ENCODE measurements at places on chromosomes 7 and 10. TPM values are rescaled to one million over a fixed set of nuclear protein-coding genes. Genes with fewer than 3 reads are reported as not detected.

- no peaks in the 10 kb centered on the region for H3K36me3 ChIP-seq
- H3K4me3 ChIP-seq: no peak overlapping the region
- DNase-seq: no peak
- H3K4me1 ChIP-seq: peaks cover 8% of the 10 kb centered on the region
Observed at GRCh38 chr10:67853512-67853911, 15.5 kb upstream of the DNAJC12 start.

- H3K4me3 ChIP-seq: no peak overlapping the region
- no peak for DNase-seq
- no peak overlapping the region for H3K27ac ChIP-seq
- H3K36me3 ChIP-seq: no peaks in the 10 kb centered on the region
Observed at GRCh38 chr7:144388950-144389349, 14.5 kb downstream of the NOBOX start.

DNA sequence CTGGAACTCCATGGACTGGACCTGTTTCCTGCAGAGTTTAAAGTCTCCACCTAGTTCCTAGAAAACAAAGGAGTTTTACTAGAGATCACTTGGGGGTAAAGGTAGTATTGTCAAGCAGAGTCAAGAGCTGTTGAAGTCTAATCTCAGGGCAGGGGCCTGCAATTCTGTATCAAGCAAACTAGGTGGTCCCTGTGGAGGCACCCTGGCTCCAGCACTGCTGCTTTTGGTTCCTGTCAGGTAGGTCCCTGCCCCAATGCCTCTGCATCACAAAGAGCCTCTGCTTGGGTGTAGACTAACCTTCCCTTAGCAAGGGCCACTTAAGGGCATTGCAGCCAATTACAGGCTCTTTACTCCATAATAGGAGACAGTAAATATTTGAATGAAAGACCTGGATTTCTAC lies 22.5 kb downstream of the ZSCAN25 start:
- H3K27me3 ChIP-seq: no peaks in the 10 kb centered on the region
- H3K36me3 ChIP-seq: peaks cover 13% of the 10 kb centered on the region
- no peak overlapping the region for H3K4me3 ChIP-seq
- no peaks in the 10 kb centered on the region for H3K4me1 ChIP-seq

DNA sequence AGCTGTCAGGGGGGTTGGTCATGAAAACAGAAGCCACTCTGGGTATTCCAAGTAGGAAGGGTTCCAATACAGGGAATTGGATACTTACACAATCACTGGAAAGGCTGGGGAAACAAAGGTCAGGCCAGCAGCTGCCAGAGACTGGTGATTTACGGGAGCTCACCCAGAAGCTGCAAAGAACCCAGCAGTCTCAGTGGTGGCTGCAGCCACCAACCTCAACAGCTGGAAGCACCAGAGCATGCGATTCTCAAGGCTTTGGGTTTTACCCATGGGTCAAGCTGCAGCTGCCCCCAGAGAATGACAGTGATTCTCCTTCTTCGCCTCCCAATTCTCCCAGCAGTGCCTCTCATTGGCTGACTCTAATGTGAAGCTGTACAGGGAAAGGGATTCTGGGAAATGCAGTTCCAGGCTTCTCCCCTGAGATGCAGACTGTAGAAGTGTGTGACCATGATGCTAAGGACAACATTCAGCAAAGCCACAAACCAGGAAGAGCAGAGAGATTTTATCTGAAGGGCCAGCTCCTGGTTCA lies 107.2 kb upstream of the TCF7L2 start:
- no peak overlapping the region for H3K4me3 ChIP-seq
- H3K27me3 ChIP-seq: no peaks in the 10 kb centered on the region
- H3K36me3 ChIP-seq: no peaks in the 10 kb centered on the region
- H3K4me1 ChIP-seq: no peaks in the 10 kb centered on the region
- H3K27ac ChIP-seq: no peak overlapping the region

GRCh38 chr7:26556061-26556881 lies 264.6 kb downstream of the SNX10 start:
- H3K4me1 ChIP-seq: peaks cover 2% of the 10 kb centered on the region
- H3K27me3 ChIP-seq: no peaks in the 10 kb centered on the region
- DNase-seq: no peak
- no peak overlapping the region for H3K27ac ChIP-seq
- H3K36me3 ChIP-seq: no peaks in the 10 kb centered on the region

DNA sequence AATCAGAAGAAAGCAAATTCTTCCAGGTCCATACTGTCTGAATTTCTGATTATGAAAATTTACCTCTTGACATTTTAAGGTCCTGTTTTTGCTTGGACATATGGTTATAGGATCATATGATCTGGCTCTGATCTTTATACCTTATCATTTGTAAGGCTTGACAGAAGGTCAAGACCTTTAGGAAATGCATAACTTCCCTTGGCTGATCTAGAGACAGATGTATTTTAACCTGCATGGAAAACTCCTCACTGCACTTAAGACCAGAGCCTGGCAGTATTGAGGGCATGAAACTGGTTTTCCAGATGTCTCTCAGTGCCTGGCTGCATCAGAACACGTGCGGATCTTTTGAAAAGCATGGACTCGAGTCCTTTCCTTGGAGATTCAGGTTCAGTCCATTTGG lies 55.9 kb downstream of the TRRAP start:
- H3K36me3 ChIP-seq: peaks cover 100% of the 10 kb centered on the region
- no peak for DNase-seq
- no peak overlapping the region for H3K27ac ChIP-seq
- no peak overlapping the region for H3K4me3 ChIP-seq
- H3K4me1 ChIP-seq: no peaks in the 10 kb centered on the region

GRCh38 chr7:67484244-67484751 lies 487.7 kb downstream of the TYW1 start:
- no peak overlapping the region for H3K27ac ChIP-seq
- H3K27me3 ChIP-seq: no peaks in the 10 kb centered on the region
- no peaks in the 10 kb centered on the region for H3K36me3 ChIP-seq
- no peak overlapping the region for H3K4me3 ChIP-seq
- no peaks in the 10 kb centered on the region for H3K4me1 ChIP-seq

- no peaks in the 10 kb centered on the region for H3K36me3 ChIP-seq
- no peak overlapping the region for H3K4me3 ChIP-seq
- DNase-seq: no peak
- H3K27ac ChIP-seq: no peak overlapping the region
- H3K27me3 ChIP-seq: no peaks in the 10 kb centered on the region
- H3K4me1 ChIP-seq: no peaks in the 10 kb centered on the region
Observed at GRCh38 chr10:59090817-59091622, 85.4 kb upstream of the PHYHIPL start.

DNA sequence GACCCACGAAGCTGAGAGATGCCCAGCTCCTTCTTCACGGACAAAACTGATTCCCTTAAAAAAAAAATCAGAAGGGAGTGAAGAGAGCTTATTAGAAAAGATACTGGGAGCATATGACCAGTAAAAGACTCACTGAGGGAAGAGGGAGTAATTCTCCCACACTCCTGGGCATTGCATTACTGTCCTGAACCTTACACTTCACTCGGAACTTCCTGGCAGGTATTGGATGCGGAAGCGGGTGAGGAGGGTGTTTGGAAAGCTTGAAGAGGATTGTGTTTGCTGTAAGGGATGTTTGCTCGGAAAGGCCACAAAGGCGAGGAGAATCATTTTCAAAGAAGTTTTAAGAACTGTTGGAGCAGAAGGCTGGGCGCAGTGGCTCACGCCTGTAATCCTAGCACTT lies 375 bp downstream of the HKDC1 start:
- no peaks in the 10 kb centered on the region for H3K36me3 ChIP-seq
- H3K27me3 ChIP-seq: no peaks in the 10 kb centered on the region
- peaks cover 31% of the 10 kb centered on the region for H3K4me1 ChIP-seq
- H3K4me3 ChIP-seq: no peak overlapping the region
- H3K27ac ChIP-seq: peak overlapping the region; percentile 35

- H3K4me3 ChIP-seq: no peak overlapping the region
- no peak for DNase-seq
- H3K27me3 ChIP-seq: no peaks in the 10 kb centered on the region
- H3K36me3 ChIP-seq: no peaks in the 10 kb centered on the region
- H3K27ac ChIP-seq: no peak overlapping the region
Observed at GRCh38 chr10:47288236-47288635, 11.8 kb upstream of the GDF10 start.

DNA sequence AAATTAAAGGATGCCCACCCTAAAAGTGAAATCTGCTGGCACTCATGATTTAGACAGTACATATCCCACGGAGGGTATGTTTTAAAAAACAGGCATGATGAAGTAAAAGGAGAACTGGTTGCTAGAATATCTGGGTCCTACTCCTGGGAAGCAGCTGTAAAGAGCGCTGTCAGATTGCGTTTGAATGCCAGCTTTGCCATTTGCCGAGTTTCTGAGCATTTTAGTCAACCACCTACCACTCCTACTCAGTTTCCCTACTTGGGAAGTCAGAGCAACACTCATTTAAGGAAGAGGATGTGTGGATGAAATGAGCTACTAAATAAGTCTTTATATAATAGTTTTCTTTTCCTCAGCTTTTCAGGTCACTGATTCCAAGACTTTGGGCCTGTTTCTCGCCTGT lies 1.1 kb upstream of the UMAD1 start:
- peak overlapping the region; percentile 84 for H3K4me3 ChIP-seq
- no peaks in the 10 kb centered on the region for H3K27me3 ChIP-seq
- H3K36me3 ChIP-seq: peaks cover 4% of the 10 kb centered on the region
- H3K27ac ChIP-seq: peak overlapping the region; percentile 79
- H3K4me1 ChIP-seq: peaks cover 29% of the 10 kb centered on the region

DNA sequence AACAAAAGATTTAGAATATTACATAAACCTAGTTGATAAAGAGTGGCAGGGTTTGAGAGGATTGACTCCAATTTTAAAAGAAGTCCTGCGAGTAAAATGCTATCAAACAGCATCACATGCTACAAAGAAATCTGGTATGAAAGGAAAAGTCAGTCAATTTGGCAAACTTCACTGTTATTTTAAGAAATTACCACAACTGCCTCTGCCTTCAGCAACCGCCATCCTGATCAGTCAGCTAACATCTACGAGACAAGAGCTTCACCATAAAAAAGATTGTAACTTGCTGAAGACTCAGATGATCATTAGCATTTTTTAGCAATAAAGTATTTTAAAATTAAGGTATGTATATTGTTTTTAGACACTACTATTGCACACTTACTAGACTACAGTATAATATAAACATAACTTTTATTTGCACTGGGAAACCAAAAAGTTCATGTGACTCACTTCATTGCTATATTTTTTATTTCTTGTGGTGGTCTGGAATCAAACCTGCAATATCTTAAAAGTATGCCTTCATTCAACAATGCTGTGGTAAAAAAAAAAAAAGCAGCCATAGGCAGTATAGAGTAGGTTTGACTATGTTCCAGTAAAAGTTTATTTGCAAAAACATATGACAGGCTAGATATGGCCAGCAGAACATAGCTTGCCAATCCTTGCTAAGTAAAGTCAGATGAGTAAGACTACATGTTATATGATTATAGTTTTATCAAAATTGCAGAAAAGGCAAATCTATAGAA lies 74.4 kb downstream of the GLCCI1 start:
- no peak overlapping the region for H3K27ac ChIP-seq
- no peak for DNase-seq
- H3K4me1 ChIP-seq: no peaks in the 10 kb centered on the region
- H3K4me3 ChIP-seq: no peak overlapping the region
- H3K27me3 ChIP-seq: no peaks in the 10 kb centered on the region
- H3K36me3 ChIP-seq: no peaks in the 10 kb centered on the region

DNA sequence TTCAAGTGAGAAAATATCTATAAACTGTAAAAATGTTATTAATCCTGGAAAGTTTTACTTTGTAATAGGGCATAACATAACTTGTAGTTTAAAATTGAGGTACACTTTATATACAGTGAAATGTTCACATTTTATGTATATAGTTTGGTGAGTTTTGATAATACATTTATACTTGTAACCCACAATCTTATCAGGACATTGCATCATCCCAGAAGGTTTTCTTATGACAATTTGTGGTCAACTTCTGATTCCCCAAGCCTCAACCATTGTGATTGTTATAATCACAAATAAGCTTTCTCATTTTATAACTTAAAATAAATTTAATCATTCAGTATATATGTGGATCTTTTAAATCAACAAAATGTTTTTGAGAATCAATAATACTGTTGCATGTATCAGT lies 151.1 kb downstream of the TFPI2 start:
- no peak overlapping the region for H3K4me3 ChIP-seq
- no peaks in the 10 kb centered on the region for H3K4me1 ChIP-seq
- H3K27me3 ChIP-seq: no peaks in the 10 kb centered on the region

- H3K4me3 ChIP-seq: no peak overlapping the region
- no peak for DNase-seq
- no peaks in the 10 kb centered on the region for H3K4me1 ChIP-seq
- no peak overlapping the region for H3K27ac ChIP-seq
- H3K27me3 ChIP-seq: no peaks in the 10 kb centered on the region
Observed at GRCh38 chr7:34831436-34831835, 173.4 kb downstream of the NPSR1 start.

DNA sequence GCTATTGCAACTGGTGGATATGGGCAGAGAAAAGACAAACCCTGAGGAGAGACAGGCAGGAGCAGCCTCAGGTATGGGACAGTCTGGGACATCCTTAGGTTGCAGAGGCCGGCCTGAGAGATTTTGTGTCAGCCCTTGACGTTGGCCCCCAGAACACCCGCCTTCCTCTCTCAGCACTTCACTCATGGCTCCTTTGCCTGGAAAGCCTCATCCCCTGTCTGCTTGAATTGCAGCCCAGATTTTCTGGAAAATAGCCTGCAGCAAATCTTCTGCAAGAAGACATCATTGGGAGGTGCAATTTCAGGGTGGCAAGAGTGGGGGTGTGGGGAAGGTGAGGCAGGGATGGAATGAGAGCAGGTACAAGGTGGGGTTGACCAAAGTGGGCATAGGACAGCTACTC lies 2.2 kb upstream of the FRMD4A start:
- DNase-seq: no peak
- no peaks in the 10 kb centered on the region for H3K4me1 ChIP-seq
- H3K36me3 ChIP-seq: no peaks in the 10 kb centered on the region
- peaks cover 12% of the 10 kb centered on the region for H3K27me3 ChIP-seq

DNA sequence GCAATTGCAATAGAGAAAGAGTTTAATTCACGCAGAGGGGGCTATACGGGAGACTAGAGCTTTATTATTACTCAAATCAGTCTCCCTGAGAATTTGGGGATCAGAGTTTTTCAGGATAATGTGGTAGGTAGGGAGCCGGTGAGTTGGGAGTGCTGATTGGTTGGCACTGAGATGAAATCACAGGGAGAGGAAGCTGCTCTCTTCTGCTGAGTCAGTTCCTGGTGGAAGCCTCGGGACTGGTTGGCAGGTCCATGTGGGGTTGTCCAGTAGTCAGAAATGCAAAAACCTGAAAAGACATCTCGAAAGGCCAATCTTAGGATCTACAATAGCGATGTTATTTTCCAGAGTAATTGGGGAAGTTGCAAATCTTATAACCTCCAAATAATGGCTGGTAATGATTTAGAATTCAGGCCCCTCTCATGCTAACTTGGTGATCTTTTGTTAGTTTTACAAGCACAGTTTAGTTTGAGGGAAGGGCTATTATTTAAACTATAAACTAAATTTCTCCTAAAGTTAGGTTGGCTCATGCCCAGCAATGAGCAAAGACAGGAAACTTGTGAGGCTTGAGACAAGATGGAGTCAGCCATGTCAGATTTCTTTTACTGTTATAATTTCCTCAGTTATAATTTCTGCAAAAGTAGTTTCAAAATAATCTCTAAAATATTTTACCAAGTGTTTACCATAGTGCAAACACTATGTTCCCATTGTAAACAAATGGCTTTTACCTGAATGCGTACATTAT lies 39.4 kb upstream of the SLC25A13 start:
- H3K4me3 ChIP-seq: no peak overlapping the region
- H3K27me3 ChIP-seq: no peaks in the 10 kb centered on the region
- H3K4me1 ChIP-seq: no peaks in the 10 kb centered on the region
- DNase-seq: no peak

The CCDC172 gene
- total RNA-seq: not detected

The SAMD9 gene
- total RNA-seq: 18.7 TPM

The EN2 gene
- total RNA-seq: not detected

The DMBT1 gene
- total RNA-seq: 242 TPM

All from left lung (tissue), 14 donors.